ENCODE measurements at places on chromosomes 1 and 21.

DNA sequence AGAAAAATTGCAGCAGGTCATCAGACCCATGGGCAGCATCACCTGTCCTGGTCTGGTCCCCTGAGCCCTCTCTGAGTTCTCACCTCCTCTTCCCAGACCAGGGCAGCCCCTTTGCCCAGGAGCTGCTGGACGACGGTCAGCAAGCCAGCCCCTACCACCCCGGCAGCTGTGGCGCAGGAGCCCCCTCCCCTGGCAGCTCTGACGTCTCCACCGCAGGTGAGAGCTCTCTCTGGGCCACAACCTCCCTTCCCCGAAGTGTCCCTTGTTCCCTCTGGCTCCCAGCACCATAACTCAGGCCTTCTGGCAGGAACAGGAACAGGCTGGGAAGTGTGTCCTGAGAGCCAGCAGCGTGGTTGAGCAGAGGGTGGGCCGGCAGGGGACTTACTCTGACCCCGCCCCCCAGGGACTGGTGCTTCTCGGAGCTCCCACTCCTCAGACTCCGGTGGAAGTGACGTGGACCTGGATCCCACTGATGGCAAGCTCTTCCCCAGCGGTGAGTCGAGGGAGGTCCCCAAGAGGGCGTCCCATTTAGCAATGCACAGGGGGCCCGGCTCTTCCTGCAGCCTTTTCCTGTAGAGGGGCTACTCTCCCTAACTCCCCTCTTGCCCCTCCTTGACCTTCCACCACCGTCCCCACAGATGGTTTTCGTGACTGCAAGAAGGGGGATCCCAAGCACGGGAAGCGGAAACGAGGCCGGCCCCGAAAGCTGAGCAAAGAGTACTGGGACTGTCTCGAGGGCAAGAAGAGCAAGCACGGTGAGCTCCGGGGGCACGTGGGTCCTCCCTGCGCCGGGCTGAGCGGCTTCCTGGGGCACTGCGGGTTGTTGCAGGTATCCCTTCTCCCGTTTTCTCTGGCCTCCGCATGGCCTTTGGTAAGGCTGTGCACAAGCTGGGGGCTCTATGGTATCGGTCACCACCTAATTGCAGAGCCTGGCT, 2.4 kb downstream of the ELF3 start:
- DNase-seq, result no peak

- DNase-seq, result no peak
Measured at GRCh38 chr1:210685295-210685650, 356.6 kb downstream of the HHAT start.

GRCh38 chr1:41467673-41468072, 16.8 kb downstream of the EDN2 start:
- no peak for DNase-seq

DNA sequence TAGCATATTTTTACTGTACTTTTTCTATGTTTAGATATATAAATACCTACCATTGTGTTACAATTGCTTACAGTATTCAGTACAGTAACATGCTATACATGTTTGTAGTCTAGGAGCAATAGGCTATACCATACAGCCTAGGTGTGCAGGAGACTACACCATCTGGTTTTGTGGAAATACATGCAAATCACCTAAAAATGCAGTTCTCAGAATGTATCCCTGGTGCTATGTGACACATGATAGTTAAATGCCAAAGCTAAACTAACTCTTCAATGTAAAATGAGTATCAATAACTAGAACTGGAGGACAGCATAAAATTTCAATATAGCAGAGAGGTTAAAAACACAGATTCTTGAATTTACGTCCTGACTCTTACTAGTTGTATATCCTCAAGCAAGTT, 14.8 kb downstream of the NUCKS1 start:
- no peak for DNase-seq

DNA sequence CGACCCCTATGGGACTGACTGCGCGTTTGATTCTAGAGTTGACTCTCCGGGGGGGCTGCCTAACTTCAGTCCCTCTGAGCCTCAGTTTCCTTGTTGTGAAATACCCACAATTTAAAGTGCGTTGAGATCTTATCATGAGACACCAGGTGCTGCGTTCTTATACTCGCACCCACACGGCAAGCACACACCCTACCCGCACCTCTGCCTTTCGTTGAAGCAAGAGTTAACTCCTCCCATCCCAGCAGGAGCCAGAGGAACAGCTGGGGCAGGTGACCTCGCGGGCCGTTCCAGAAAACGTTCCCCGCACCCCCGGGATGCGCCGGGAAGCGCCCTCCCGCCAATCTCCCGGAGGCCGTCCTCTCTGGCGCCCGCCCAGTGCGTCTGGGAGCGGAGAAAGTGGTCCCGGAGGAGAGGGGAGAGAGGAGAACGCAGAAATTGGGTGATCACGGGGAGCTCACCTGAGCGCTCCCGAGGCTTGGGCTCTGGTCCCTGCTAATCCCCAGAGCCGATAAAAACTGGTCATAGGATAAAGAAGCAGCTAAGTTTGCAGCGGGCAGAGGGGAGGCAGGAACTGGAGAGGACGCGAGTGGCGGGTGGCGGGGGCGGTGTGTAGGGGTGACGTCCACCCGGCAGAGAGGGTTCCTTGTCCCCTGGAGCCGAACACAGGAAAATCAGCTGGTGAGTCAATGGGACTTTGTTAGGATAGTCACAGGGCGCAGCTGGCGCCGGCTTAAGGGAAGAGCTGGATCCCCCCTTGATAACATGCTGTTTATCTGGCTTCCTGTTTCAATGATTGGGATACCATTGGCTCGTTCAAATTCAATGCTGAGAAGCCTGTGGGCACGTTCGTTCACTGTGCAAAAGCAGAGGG, 869 bp downstream of the NAV1 start:
- DNase-seq, result no peak

- no peak for DNase-seq
Measured at GRCh38 chr1:245710961-245711903, 556.4 kb downstream of the KIF26B start.

DNA sequence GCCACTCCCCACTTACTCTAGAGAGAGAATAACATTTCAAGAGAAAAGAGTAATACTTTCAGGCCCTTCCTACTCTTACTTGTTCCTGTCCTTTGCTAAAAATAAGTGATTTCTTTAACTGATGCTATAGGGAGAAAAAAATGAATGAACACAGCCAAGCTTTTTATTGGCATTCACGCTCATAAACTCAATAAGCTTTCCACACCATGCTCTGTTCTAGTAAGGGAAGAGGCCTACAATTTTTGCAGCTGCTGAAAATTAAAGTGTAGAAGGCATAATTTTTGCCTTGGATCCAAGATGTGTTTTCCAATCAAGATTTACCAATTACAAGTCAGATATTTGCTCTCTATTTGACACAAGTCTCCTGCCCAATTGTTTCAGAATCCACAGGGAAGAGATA, 188.1 kb upstream of the RGS18 start:
- no peak for DNase-seq

DNA sequence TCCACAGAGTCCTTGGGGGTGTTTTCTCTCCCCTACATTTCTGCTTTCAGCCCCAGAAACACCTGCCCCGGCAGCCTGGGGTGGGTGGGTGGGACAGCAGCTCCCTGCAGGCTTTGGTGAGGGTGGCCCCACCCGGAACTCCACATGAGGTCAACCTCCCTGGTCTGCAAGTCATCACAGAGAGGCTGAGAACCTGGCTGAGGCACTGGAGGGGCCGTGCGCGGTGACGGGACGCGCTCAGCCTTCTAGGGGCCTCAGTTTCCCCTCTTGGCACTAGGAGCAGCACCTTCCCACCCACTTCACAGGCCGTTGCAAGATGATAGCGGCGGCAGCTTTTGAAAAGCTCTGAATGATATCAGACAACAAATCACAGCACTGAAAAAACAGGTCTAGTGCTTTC, 37.7 kb upstream of the NID1 start:
- DNase-seq, result no peak

GRCh38 chr1:233897325-233898162, 6.9 kb upstream of the SLC35F3 start:
- DNase-seq, result no peak

GRCh38 chr1:204411451-204412204, at the start of gene PPP1R15B:
PPP1R15B (minus strand) TSS chr1:204411817; CDS start chr1:204411411, 406 bp downstream.
- DNase-seq, result peak; percentile 99

GRCh38 chr1:175353066-175353465, 160.5 kb upstream of the KIAA0040 start:
- no peak for DNase-seq

- DNase-seq, result no peak
Measured at GRCh38 chr1:198669023-198669698, 30.3 kb downstream of the PTPRC start.

DNA sequence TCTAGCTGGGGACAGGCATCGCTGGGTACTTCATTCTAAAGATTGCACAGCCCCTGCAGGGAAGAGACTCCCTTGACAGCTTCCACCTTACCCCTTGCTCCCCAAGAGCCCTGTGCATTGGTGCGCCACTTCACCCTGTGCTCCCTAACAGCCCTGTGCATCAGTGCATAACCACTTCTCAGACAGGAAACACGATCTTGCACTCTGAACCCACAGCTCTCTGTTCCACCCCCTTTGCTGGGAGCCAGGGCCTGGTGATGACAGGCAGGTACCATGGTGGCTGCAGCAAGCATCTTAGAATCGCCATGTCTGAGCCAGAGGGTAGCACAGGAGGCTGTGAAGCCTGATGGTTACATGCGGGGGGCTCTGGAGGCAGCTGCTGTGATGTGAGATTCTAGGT, 5.0 kb downstream of the ALPL start:
- no peak for DNase-seq

GRCh38 chr1:54506594-54506993, 41.4 kb upstream of the ACOT11 start:
- DNase-seq, result no peak

DNA sequence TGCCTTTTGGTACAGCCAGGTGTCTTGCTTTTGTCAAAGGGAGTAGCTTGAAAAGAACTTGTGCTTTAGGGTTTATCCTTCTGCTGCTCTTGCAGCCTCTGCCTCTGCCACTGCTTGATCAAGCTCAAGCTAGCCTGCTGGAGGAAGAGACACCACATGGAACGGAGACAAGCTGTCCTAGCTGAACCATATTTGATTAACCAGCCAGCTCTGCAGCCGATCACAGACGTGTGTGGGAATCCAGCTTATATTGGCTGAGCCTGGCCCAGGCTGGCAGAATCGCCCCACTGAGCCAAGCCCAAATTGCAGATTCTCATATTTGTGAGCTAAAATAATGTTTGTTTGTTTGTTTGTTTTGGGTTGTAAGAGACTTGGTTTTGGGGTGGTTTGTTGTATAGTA, 18.7 kb upstream of the FAM78B start:
- no peak for DNase-seq

GRCh38 chr1:152497273-152497672, 13.3 kb upstream of the LCE5A start:
- no peak for DNase-seq

GRCh38 chr1:55140546-55140983, 74.6 kb downstream of the USP24 start:
- peak; percentile 25 for DNase-seq

- DNase-seq, result no peak
Measured at GRCh38 chr21:45410151-45410864, 5.3 kb downstream of the COL18A1 start.

DNA sequence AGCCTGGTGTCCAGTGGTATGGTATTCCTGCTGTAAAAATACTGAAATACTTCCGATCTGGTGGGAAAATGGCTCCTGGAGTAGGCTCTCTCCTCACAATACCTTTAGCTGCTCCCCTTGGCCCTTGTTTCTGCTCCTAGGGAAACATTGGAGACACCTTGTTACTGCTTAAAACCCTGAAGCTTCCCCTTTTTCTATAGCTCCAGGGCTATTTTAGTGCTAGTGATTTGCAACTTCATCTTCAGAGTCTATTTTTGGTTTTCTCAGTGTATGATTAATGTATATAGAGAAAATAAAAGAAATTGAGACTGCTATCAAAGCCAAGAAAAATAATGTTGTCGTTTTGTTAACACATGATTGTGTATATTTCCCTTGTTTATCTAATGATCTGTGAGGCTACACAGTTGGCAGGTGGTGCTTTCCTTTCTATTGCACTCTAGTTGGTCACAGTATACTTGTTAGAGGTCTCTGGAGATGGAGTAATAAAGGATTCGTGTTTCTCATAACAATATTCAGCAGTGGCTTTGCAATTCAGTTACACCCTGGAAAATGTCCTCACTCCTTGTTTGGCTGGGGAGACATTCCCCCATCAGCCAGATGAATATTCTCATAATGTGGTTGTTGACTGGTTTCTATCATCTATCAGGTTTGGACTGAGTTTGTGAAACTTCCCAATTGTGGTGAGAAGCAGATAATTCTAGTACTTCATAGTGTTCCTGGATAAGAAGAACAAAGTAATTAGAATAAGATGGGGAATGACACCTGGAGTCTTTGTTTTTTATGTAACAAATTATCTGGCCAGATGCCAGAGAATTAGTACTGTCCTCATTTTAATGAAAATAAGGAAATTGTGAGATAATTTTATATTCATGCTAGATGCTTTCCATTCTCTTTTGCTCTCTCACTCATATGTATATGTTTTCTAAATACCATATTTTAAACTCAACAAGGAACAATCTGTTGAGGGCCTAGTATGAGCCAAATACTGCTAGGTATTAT, 44.8 kb upstream of the CACYBP start:
- DNase-seq, result peak; percentile 85

DNA sequence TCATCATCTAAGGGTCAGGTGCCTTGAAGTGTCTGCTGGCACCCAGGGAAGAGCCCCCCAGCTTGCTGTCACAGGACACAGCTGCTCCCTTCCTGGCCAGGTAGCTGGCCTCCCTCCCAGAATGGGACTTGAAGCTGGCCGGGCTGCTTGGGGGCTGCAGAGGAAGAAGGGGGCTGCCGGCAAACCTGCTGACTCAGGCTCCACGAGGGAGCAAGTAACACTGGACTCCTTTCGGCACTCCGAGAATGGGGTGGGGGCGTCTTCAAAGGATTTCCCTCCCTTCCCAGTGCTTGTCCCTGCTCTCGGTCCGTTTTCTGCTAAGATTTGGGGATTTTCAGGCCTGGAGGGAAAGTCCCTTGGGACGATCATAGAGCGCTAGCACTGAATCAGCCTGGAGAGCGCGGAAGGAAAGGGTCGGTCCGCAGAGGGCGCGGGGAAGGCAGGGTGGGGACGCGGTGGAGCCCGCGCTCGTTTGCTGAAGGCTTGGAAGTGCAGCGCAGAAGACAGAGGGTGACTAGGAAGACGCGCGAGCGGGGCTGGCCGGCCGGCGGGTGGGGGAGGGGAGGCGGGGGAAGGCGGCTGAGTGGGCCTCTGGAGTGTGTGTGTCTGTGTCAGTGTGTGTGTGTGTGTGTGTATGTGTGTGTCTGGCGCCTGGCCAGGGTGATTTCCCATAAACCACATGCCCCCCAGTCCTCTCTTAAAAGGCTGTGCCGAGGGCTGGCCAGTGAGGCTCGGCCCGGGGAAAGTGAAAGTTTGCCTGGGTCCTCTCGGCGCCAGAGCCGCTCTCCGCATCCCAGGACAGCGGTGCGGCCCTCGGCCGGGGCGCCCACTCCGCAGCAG, at the start of gene CSF1:
CSF1 (plus strand) TSS at position 727 of the 840 bp plus-strand sequence. CDS start 175 bp downstream, outside the sequence.
- DNase-seq, result no peak
